ENCODE measurements at places on chromosomes 5 and 9.

- no peak for DNase-seq
Observed at GRCh38 chr5:83407931-83408330, 63.6 kb upstream of the VCAN start.

GRCh38 chr9:110173322-110173642 is 34.7 kb downstream of the C9orf152 start:
- no peak for DNase-seq

GRCh38 chr5:157303023-157303422 is 37.1 kb downstream of the CYFIP2 start:
- DNase-seq, result no peak

DNA sequence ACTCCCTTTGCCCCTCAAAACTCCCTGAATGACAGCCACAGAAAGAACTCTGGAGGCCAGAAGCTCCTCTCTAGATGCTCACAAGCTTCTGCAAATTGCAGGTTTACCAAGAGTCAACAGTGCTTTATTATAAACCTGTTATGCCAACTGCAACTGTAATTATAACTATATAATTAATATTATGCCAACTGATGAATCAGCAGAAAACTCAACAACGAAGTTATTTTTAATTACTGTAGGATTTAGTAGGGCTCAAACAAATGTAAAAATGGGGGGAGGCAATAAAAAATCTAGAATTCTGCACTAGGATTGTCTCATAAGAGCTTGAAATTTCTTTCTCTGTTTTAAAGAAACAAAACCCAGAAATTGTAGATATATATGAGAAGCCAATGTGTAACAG is 37.0 kb upstream of the OR2K2 start:
- no peak for DNase-seq

DNA sequence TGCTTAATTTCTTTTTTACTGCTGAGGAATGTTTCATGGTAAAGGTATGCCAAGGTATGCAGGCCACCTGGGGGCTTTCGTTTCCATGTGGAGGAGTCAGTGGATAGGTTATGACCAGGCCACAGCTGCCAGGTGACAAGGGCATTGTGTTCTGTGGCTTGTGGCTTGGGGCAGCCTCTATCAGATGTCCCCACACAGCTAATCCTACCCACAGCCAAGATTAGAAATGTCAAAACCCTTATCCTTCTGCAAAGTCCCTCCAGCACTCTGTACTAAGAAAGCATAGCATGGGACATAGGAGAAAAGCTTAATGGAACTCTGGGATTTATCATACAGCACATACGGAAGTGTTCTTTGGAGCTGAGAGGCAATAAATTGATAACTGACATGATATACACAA is 171.2 kb upstream of the S1PR3 start:
- DNase-seq, result peak; percentile 50

DNA sequence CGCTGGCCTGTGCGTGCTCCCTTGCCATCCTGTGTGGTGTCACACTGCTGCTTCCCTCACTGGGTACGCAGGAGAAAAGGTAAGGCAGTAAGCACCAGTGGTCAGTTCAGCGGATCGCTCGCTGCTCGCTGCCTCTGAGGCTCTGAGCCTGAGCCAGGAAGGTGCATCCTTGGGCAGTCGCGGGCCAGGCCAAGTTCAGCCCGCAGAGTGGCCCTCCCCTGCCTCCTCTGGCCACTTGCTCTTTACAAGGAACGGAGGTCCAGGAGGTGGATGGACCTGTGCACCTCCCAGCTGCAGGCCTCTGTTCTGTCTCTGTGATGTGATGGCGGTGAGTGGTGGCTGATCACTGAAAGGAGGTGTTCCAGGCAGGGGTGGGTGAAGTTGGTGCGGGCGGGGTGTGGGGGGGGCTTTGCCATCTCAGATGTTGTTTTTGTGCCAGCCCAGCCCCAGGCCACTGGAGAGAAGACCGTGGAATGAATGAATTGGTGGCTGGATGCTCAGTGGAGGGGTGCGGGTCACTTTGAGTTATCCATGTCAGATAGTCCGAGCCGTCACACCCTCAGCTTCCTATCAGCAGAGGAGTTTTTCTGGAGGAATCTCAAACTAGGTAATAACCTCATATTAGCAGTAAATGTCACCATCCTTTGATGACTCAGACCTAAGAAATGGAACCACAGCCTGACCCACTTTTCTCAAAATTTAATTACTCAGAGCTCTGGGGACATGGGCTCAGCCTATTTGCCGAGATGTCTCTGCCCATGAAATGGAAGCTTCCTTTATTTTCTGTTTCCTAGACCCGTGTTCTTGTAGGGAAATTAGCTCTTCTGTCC is 7.3 kb downstream of the COL5A1 start:
- DNase-seq, result peak; percentile 30

GRCh38 chr5:126513703-126514102 is 81.3 kb downstream of the ALDH7A1 start:
- no peak for DNase-seq

DNA sequence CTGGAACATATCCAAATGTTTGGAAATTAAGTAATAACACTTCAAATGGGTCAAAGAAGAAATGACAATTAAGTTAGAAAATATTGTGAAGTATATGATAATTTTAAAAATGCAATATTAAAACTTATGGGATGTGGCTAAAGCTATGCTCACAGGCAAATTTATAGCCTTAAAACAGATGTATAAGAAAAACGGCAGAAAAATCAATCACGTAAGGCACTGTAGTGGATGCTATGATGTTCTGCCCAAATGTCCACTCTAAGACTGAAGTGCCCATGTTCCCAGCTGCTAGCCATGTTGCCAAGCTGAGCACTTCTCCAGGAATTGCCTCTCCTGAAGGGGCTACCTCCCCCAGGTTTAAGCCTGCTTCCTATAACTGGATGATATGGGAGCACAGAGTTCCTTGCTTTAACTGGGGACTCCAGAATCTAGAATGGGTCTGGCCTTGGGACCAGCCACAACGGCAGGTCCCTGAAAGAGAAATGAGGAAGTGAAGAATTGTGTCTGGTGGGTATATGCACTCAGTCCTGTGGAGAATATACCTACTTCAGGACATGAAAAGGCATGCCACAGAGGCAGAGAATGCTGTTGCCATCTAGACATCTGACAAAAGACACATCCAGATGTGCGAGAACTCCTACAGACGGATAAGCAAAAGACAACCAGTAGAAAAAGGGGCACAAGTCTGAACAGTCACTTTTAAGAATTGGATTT is 78.2 kb upstream of the RXRA start:
- no peak for DNase-seq

- peak; percentile 33 for DNase-seq
Observed at GRCh38 chr5:160229190-160229742, at the start of gene FABP6. TSS of gene FABP6 (plus strand) at chr5:160229506. CDS start at chr5:160229558, 52 bp downstream.

DNA sequence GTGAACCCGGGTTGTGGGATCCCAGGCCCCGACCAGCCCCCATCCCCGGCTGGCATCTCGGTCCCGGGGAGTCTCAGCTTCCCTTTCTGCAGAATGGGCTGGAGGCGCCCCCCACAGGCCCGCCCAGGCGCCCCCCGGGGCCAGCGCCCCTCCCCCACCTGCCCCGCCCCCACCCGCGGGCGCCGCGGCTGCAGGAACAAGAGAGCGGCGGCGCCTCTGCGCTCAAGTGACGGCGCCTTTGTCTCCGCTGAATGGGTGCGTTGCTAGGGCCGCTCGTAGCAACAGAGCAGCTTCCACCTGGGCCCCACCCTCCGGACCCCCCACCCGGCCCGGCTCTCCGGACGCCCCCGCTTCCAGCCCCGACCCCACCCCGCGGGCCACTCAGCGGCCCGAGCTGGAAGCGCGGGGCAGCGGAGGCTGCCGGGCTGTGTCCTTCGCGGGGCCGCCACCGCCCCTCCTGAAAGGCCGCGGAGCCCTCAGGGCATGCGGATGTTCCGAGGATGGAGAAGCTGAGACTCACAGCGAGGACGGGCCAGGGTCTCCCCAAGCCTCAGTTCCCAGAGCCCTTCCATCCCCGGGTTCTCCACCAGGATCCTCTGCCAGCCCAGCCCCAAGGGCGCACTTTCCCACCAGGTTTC is 27.5 kb downstream of the ADGRD2 start:
- no peak for DNase-seq

DNA sequence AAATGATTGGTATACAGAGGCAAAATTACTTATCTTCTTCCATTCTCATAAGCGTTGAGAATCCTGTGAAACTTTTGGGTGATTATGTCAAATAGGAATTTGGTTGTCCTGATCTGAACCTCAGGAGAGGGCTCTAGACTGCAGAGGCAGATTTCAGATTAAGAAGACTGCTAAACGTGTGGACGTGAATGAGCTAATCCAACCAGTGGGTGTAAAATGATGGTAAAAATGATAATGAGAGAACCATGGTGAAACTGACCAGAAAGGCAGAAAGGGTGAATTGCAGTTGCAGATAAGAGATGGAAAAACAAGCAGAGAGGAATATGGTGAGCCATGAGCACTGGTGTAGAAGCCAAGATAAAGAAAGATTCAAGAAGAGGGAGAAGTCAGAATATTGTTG is 1200.2 kb upstream of the CDH6 start:
- DNase-seq, result no peak

GRCh38 chr5:127844581-127845021 is 141.4 kb downstream of the CCDC192 start:
- DNase-seq, result no peak

GRCh38 chr9:7201196-7201595 is 443.4 kb downstream of the KDM4C start:
- no peak for DNase-seq

DNA sequence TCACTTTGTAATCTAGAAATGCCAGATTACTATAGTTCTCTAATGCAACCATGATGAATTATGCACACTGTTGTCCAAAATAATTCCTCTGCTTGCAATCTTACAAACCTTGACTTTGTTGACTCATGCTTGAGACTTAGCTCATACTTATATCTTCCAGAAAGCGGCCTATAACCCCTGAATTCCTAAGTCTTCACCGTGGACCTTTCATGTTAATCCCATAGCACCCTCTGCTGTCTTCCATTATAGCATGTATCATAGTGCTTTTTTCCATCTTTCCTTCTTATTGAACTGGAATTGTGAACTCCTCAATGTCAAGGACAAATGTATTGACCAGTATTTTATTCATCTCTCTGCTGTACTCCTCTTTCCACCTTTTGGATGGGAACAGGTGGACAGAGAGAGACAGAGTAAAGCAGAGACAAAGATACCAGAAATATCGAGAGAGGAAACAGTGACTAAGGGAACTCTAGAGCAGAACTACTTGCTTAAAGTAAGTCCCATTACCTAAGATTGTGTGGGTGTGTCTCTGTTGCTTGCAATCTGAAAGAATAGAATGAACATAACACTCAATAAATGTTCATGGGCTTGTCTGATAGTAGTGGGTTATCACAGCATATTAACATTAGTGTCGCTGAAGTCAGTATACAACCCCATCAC is 110.0 kb downstream of the LURAP1L start:
- DNase-seq, result no peak

DNA sequence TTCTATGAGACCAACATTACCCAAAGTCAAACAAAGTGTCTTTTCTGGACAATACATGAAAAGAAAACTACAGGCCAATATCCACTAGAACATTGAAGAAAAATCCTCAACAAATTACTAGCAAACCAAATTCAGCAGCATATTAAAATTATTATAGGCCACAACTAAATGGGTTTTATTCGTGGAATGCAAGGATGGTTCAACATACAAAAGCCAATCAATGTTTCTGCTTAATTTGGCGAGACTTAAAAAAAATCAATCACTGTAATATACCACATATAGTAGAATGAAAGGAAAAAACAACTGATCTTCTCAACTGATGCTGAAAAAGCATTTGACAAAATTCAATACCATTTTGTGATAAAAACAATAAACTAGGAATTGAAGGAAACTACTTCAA is 51.8 kb upstream of the FNIP1 start:
- no peak for DNase-seq

DNA sequence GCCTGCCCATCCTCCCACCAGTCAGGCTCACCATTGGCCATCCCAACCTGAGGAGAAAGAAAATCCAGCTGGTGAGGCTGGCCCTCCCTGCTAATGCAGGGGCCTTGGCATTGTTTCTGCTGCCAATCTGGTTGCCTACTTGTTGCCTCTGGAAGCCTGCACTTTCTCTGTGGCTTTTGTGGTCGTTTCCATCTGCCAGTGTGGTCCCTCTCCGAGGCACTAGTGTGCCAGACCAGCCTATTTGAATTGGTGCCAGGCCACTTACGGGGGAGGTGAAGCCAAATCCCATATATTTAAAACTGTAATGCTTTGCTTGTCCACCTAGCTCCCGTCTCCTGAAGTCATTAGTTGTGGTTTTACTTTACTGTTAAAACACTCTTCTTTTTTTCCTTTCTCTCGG is 213.4 kb upstream of the ADAMTSL1 start:
- peak; percentile 17 for DNase-seq

GRCh38 chr9:14311956-14312685 is 1.8 kb downstream of the NFIB start:
- no peak for DNase-seq

DNA sequence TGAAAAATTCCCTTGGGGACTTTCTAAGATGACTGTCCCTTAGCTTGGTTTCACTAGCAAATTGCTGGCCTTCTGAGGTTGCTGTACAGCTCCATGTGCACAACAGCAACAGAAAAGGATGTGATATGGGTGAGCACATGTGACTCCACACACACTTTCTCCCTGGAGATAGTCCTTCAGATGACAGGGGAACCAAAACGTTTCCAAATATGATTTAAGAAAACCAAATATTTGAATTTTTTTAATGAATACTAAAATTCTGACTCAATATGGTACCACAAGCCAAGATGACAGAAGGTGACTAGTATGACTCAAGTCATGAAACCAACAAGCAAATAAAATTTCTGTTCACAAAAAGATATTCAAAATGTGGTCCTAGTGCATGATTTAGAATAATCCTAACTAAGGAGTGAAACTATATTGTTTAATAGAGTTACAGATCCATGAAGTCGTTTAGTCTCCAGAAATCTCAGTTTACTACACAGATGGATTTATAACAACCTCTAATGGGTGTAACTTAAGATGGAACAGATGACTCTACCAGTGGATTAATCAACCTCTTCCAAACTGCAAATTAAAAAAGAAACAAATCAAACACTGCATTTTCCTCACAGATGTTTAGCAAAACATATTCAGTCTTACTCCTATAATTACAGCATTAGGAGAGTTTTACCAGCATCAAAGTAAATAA is 144.8 kb upstream of the PIK3R1 start:
- no peak for DNase-seq

DNA sequence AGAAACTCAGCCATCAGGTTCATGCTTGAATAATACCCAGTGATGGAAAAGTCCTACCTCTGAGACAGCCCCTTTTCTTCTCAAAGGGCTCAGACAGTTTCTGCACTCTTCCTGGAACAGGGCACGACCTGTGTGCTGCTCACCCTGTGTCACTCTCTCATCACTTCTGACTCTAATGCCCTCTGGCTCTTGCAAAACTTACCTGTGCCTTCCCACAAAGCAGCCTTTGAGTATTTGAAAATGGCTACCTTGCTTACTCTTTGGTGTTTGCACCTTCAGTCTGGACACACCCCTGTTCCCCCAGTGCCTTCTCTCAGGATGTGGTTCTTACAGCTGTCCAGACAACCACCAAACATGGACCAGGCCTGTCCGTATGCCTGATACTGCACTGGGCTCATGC is 171.4 kb downstream of the GRIA1 start:
- no peak for DNase-seq

- DNase-seq, result no peak
Observed at GRCh38 chr5:84218546-84218945, 166.1 kb downstream of the EDIL3 start.

GRCh38 chr9:34484678-34485077 is 26.1 kb downstream of the DNAI1 start:
- no peak for DNase-seq

GRCh38 chr5:132458651-132459030 is 31.9 kb downstream of the IRF1 start:
- peak; percentile 39 for DNase-seq

GRCh38 chr9:131845305-131846298 is 105.7 kb upstream of the RAPGEF1 start:
- no peak for DNase-seq

GRCh38 chr9:5113994-5114748 is 71.3 kb downstream of the INSL6 start:
- no peak for DNase-seq
